Stimulated activated CD4-positive, alpha-beta T cell treated with anti-CD3 and anti-CD28 coated beads, Interleukin-4, amount 100 ng/mL, for 24 hours (primary cell): ENCODE measurements at places on chromosomes 13 and 19.

- DNase-seq = no peak
Observed at GRCh38 chr19:49669516-49669915, 3.8 kb downstream of the BCL2L12 start.

DNA sequence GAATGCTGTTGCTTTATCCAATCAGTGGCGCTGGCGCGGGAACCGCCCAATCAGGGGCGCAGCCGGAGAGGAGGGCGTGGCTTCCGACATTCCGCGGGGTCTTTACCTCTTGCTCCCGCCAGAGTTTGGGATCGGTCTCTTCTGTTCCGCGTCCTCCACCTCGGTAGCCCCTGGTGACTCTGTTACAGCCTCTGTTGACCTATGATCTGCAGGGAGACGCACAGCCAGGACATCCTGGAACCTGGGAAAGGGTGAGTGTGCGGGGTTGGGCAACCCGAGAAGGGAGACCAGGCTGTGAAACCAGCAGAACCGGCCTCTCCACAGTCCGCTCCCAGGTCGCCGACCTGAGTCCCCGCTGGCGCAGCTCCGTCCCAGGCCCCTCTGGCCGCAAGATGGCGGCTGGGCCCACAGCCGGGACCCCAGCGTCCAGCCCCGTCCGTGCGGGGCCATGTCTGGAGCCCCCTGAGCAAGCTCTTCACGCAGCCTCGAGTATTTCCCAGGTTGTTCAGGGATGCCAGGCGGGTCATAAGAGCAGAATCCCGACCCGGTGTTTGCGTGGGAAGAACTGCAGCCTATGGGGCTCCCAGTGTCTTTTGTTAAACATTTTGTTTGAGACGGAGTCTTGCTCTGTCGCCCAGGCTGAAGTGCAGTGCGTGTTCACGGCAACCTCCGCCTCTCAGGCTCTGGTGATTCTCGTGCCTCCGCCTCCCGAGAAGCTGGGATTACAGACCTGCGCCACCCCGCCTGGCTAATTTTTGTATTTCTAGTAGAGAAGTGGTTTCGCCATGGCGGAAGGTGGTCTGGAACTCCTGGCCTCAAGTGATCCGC is 4.4 kb upstream of the ZNF681 start:
- peak; percentile 88 for DNase-seq

- DNase-seq = no peak
Observed at GRCh38 chr13:20851844-20852402, 50.6 kb downstream of the XPO4 start.

DNA sequence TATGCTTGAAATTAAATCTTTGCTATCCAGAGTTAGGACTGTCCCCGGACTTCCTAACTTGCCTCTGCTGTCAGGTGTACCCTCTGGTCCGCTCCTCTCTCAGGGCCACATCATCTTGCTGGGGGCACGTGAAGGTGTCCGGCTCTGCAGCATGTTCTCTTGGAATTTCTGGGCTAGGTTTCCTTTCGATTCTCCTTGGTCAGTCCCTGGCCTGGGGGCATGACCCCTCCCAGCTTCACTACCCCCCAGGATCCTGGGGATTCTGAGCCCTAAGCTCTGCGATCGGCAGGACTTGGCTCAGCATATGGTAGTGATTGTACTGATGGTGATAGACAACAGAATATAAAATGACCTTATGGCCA is 5.1 kb upstream of the GPI start:
- DNase-seq = no peak

DNA sequence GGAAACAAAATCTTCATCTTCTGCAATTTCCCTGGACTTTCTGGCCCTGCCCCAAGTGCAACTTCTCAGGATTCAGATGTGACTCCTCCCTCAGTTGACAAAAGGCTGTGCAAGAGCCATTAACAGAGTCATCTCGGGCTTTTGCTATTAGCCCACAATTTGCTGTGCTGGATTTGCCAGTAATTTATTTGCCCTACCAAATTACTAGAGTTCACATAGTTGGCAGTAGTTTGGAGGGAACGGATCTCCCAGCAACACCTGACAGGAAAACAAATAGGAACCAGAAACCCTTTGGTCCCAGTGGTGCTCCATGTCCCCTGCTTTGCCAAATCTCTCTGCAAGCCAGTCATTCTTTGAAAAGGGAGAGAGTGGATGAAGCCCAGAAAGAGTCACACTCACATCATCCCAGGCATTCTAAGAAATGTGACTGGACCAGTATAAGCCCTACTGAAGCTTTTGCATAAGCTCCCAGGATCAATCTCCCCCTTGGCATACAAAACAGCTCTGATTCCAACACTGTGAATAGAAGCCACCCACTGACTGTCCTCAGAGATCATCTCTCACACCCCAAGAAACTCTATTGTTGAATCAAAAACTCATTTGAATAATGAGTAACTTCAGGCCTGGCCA is 350.1 kb upstream of the NBEA start:
- DNase-seq = no peak

DNA sequence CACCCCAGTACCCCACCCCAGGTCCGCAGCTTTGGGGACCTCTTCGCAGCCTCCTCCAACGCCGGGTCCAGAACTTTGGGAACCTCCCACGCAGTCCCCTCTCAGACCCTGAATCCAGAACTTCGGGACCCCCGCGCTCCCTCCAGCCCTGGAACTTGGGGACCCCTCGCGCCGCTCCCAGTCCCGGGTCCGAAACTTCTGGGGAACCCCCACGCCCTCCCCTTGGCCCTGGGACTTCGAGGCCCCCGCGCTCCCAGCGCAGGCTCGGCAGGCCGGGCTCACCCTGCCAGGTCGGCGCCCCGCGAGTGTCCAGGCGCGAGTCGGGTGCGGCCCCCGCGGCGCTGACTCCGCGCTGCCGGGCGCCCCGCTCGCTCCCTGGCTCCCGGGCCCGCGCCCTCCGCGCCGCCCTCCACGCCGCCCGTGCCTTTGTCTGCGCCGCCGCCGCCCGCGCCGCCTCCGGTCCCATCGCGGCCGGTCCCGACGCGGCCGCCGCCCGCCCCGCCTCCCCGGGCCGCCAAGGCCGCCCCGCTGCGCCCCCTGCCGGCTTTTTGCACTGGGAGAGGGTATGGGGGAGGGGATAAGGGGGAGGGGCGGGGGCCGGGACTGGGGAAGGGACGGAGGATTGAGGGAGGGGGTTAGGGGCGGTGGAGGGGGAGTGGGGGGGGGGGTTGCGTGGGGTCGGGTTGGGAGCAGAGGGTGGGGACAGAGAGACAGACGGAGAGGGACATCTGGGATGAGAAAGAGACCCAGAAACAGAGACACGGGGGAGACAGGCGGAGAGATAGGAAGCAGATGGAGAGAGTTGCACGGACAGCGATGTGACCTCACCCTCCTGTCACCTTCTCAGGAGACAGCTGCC is at the start of gene HOMER3:
HOMER3 (minus strand) TSS at position 449 of the 859 bp plus-strand sequence. CDS start 2,235 bp downstream, outside the sequence.
- DNase-seq = peak; percentile 77

GRCh38 chr13:94481941-94482340 is 2.5 kb upstream of the DCT start:
- no peak for DNase-seq

DNA sequence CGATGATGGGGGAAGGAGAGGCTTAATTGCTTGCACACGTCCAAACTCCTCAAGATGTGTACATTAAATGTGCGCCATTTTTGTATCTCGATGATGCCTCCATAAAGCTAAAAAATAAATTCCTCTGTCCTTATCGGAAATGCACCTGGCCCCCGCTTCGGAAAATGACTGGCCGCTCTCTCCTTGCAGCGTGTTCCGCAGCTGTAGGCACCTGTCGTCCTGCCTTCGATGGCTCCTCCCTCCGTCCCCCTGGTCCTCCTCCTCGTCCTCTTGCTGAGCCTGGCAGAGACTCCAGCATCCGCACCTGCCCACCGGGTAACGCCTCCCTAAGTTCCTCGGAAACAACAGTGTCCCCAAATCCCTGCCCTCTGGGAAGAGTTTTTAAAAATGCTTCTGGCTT is 1.1 kb downstream of the GALP start:
- no peak for DNase-seq

- DNase-seq = no peak
Observed at GRCh38 chr13:26051231-26051656, 572 bp downstream of the SHISA2 start.

DNA sequence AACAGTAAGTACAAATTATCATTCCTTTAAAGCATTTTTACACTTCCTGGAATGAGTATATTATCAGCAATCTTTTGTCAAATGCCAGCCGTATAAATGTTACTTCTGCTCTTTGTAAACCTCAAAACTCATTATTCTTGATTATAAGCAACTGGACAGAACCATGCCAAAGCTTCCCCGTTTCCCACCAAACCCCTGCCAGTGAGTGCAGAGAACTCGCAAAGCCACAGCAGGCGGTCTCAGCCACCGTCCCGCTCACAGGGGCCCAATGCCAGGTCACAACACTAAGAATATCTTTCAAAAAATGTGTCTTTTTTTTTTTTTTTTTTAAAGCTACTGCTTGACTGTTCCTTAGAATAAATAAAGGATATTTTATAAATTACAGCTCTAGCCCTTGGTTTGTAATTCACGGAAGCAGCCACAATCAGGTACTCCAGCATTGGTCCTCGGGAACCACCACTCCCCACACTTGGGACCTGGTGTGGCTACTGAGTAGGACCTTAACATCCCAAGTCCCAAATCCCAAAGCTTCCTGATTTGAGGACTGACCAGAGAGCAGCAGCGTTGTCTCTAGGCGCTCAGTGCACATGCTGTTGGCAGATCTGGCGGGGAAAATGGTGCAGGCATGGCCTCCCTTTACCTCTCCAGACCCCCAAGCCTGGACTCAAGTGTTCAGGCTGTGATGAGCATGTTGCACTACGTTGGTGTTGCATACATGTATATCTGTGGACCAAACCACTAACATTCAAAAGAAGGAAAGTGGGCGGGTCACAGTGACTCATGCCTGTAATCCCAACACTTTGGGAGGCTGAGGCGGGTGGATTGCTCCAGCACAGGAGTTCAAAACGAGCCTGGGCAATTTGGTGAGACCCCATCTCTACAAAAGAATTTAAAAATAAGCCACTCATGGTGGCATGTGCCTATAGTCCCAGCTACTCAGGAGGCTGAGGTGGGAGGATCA is 19.0 kb downstream of the KCTD15 start:
- no peak for DNase-seq

GRCh38 chr19:1042689-1043511 is 3.0 kb downstream of the ABCA7 start:
- DNase-seq = no peak

DNA sequence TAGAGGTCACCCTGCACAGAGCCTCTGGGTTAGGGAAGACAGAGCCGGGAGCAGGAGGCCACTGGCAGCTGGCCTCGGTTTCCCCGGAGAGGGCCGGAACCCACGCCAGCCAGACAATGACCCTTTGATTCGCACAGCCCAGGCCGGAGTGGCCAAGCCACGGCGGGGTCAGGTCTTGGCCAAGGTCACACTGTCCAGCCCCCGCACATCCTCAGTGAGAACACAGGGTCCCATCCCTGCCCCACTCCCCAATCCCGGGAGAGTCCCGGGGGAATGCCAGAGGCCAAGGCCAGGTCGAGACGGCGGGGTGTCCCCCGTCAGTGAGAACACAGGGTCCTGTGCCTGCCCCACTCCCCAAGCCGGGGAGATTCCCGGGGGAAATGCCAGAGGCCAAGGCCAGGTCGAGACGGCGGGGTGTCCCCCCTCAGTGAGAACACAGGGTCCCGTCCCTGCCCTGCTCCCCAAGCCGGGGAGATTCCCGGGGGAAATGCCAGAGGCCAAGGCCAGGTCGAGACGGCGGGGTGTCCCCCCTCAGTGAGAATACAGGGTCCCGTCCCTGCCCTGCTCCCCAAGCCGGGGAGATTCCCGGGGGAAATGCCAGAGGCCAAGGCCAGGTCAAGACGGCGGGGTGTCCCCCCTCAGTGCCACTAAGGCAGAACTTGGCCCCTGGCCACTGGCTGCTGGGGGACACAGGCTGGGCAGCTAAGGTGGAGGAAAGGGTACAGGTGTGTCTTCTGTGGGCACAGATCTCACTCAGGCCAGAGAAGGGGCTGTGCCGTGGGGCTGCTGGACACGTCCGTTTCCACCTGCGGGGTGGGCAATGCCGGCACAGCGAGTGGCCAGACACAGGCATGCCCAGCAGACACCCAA is 1.7 kb upstream of the FSTL3 start:
- DNase-seq = no peak

- DNase-seq = no peak
Observed at GRCh38 chr13:41942462-41943094, 18.3 kb downstream of the VWA8 start.
